Sciatic nerve (tissue), 2 donors: ENCODE measurements at places on chromosomes 5 and 9.

DNA sequence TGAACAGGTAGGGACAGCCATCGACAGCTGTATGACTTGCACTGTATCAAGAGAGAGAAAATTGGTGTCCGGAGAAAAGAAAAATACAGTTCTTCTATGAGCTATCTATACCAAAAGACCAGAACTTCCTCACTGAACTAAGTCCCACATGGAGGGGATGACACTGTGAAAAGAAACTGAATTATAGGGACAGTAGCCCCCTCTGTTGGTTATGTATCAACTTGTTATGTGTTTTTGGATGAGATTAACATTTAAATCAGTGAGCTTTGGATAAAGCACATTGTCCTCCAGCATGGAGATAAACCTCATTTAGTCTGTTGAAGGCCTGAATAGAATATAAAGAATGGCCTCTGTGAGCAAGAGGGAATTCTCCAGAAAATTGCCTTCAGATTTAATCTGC lies 176.6 kb upstream of the SH3GL2 start:
- DNase-seq, result no peak

- DNase-seq, result no peak
Observed at GRCh38 chr5:24353611-24354010, 291.2 kb downstream of the CDH10 start.

DNA sequence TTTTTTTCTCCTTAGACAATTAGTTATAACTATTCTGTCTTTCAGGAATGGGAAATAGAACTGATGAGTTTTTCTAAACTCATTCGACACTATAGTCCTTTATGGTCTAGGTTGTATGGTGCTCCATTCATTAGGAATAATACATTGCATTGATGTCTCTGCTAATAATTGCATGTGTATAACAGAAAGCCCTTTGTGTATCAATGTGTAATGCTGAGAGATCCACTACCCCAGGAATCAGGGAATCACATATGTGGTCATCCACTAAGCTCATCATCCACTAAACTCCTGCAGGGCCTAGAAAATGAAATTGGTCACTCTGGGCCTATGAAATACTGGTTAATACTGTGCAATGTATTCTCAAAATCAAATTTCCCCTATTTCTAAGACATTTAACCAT lies 242.0 kb upstream of the CDH18 start:
- no peak for DNase-seq

- DNase-seq, result no peak
Observed at GRCh38 chr5:167576126-167576525, 715.3 kb upstream of the WWC1 start.

DNA sequence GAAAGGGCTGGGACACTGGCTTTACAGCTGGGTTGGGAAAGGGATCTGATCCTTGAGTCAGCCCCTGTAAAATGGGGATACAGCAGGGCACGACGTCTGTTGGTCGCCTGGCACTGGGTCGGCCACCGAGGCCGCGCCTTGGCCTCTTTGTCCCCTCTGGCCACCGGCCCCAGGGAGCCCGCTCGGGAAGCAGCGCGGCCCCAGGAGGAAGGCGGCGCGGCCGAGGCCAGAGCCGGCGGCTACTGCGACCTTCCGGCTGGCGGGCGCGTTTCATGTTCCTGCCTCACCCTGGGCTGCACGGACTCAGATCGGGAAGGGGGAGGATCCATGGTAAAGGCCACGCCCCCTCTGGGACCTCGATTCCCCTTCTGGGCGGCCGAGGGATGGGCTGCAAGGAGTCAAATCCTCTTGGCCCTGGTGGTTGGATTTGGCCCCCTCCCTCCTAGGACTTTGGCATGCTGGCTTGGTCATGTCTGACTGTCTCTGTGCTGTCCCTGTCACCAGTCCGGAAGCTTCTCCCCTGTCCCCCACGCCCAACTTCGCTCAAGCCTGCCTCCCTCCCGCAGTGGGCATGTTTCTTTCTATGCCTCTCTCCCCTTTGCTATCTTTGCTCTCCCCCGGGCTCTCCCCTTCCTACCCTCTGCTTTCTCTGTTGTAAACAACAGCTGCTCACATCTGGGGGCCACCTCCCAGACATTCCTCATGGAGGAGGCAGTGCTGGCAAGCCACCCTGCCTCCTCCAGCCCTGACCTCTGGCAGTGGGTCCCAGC lies 25.8 kb downstream of the FPGS start:
- peak; percentile 96 for DNase-seq

- no peak for DNase-seq
Observed at GRCh38 chr5:56825222-56825824, 10.0 kb downstream of the MAP3K1 start.

GRCh38 chr9:138069731-138070456 lies 192.3 kb downstream of the CACNA1B start:
- DNase-seq, result peak; percentile 15

DNA sequence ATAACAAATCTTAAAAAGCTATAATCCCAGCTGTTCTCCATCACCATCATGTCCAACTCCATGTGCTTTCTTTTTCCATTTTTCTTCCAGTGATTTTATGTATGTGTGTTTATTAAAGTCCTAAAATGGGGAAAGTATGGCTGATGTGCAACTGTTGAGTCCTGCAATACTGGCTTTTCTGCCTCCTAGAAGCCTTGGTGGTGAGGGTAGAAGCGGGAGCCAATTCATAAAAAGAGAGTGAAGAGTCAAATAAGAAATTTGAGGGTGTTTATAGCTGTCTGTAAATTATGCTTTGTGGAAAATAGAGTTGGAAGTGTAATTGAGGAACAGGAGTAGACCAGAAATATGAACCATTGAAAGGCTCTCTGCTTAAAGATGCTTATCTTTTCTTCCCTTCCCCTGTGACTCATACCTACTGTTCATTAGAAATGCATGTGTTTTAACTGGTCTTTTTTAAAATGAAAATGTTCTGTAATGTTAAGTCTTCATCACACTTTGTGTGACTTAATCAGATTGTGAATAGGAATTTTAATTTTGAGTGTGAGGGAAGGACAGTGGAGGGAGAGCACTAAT lies 80.1 kb downstream of the ZCCHC7 start:
- no peak for DNase-seq
